ENCODE measurements at places on chromosomes 2 and 18.

- no peak for DNase-seq
Observed at GRCh38 chr2:191864628-191865374, 17.9 kb upstream of the CAVIN2 start.

- no peak for DNase-seq
Observed at GRCh38 chr2:17124575-17125318, 393.5 kb downstream of the RAD51AP2 start.

- DNase-seq = no peak
Observed at GRCh38 chr2:96256611-96257113, 9.1 kb downstream of the TMEM127 start.

- DNase-seq = no peak
Observed at GRCh38 chr2:53670331-53670730, 97.3 kb upstream of the CHAC2 start.

GRCh38 chr18:47175283-47175897 lies 774 bp downstream of the IER3IP1 start:
- no peak for DNase-seq

- no peak for DNase-seq
Observed at GRCh38 chr2:236671896-236672562, 102.4 kb downstream of the ACKR3 start.

DNA sequence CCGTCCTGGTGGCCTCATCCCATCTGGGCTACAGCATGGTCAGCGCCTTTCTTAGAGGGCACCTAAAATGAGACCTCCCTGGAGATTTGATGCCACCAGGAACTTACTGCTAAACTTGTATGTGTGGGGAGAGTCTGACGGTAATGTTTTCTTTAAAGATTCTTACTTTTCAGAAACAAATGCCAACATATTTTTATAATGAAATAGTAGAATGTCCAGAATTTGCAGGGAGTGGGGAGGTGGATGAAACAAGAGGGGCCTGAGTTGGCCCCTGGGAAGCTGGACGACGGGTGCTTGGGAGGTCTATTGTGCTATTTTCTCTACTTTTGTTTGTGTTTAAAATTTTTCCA lies 118.8 kb upstream of the CTDP1 start:
- DNase-seq = no peak

GRCh38 chr2:110731064-110731463 lies 1.3 kb upstream of the ACOXL start:
- DNase-seq = no peak

GRCh38 chr2:160928854-160929301 lies 231.3 kb upstream of the TANK start:
- no peak for DNase-seq

GRCh38 chr2:95166065-95166763 lies 605 bp downstream of the ZNF2 start:
- DNase-seq = no peak

GRCh38 chr2:101638181-101638711 lies 59.3 kb upstream of the MAP4K4 start:
- DNase-seq = no peak

DNA sequence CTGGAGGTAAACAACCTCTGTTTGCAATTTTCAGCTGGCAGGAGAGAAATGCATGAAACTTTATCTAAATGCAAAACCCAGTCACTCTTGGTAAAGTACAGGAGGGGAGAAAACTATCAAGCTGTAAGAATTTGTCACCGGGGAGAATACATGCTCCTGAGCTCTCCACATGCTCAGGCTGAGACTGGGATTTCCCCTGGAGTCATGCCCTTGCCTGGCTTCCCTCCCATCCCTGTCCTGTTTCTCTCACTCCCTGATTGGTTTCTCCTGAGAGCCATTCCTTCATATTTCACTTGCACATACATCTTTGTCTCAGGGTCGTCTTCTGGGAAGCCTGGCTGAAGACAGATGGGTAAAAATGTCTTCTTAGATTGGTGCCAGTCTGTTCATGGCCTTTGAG lies 52.9 kb upstream of the SPATS2L start:
- no peak for DNase-seq

DNA sequence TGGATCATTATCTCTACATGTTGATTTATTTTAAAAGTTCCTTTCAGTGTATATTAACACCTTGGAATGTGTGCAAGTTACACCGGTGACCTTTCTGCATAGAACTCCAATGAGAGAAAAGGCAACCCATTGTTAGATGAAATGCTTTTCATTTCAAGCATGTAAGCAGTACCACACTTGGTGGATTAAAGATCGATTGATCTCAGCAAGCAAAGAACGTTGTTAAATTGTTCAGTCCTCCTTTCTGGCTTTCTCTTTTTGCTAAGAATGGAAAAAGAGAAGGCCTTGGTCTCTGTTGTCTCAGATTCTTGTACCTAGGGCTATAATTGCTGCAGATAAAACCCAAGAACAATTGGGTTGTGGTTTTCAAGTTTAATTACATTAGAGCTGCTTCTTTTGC lies 843.0 kb downstream of the DPP10 start:
- DNase-seq = no peak

GRCh38 chr2:84526562-84526961 lies 10.3 kb downstream of the DNAH6 start:
- no peak for DNase-seq

GRCh38 chr18:37716106-37716735 lies 150.6 kb upstream of the CELF4 start:
- no peak for DNase-seq

DNA sequence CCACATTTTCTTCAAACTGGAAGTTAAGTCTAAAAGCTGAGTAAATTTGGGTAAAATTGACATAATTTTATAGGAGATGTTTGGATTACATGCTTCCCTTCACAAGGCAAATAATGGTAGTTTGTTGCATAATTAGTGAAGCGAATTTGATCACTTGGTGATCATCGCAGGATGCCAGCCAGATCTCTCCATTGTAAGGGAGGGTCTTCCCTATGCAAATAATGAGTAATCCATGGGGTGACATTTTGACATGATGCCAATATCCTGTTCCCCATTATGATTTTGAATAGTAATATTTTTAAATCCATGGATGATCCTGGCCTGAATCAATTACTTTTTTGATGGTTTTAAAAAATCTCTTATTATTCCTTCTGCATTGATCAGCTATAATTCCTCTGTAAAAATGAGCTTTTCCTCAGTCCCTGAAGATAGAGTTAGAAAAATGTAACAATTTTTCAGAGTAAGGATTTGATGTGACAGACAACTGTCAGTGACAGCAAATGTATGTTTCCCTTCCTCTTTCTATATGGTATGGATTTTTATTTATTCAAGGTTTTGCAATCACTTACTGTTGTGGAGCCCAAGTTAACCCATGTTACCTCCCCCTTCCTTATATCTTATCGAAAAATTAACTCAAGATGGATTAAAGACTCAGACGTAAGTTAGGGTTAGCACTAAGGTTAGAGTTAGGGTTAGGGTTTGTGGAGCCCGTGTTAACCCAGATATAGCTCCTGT lies 21.4 kb downstream of the CCL20 start:
- DNase-seq = no peak

GRCh38 chr2:144666032-144666431 lies 146.1 kb upstream of the ZEB2 start:
- no peak for DNase-seq

- no peak for DNase-seq
Observed at GRCh38 chr2:111111101-111111755, 9.5 kb upstream of the BCL2L11 start.

DNA sequence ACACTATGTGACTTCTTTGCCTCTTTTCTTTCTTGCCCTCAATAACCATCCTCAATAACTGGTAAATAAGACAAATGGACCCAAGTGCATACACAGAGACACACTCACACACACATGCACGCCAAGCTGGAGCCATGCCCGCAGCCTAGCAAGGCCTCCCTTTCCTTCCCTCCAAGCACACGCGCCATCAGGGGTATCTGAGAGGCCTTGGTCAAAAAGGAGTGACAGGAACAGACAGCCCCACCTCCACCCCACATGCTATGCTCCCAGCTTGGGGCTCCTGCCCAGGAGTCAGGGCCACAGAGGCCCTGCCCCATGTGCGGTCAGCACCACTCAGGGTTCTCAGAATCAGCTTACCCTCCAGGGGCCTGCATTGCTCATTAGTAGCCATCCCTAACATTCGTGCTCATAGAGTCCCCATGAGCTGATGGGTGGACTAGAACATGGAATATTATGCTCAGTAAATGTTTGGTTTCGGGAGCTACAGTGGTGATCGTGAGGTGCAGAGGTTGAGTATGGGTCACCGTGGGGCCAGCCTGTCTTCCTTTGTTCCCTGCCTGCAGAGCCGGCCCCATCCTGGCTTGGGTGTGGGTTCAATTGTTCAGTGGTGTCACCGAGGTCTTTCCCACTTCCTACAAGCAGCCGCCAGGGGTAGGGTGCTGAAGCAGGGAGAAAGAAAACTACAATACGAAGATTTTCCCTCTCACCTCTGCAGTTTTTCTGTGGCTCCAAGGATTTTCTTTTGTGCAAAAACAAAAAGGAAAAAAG lies 158.2 kb upstream of the RAB12 start:
- no peak for DNase-seq

DNA sequence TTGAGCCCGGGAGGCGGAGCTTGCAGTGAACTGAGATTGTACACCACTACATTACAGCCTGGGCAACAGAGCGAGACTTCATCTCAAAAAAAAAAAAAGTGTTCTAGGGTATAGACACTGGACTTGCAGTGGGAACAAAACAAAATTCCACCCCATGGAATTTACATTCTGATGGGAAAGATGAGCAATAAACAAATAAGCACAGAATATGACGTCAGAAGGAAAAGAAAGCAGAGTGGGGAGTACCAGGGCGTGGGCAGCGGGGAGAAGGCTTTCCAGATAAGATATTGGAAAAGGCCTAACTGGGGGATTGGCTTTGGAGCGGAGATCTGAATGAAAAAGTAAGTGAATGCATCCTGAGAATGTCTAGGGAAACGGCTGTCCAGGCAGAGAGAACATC lies 17.6 kb downstream of the NPPC start:
- DNase-seq = no peak

DNA sequence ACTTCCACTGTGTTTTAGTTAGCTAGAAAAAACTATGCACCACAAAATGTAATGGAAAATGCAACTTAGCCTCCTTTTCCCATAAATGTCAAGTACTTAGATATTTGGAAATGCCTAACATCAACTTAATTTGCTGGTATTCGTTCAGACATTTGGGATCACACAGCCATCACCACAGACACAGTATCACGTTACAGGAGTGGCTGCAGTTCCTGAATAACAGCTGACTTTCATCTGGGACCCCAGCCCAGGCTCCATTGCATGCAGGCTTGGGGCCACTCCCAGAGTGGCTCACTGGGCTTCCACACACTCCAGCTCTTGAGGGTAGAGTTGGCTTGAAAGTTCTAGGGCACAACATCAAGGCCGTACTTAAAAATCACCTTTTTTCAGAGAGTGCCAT lies 9.3 kb downstream of the TMEM182 start:
- no peak for DNase-seq

DNA sequence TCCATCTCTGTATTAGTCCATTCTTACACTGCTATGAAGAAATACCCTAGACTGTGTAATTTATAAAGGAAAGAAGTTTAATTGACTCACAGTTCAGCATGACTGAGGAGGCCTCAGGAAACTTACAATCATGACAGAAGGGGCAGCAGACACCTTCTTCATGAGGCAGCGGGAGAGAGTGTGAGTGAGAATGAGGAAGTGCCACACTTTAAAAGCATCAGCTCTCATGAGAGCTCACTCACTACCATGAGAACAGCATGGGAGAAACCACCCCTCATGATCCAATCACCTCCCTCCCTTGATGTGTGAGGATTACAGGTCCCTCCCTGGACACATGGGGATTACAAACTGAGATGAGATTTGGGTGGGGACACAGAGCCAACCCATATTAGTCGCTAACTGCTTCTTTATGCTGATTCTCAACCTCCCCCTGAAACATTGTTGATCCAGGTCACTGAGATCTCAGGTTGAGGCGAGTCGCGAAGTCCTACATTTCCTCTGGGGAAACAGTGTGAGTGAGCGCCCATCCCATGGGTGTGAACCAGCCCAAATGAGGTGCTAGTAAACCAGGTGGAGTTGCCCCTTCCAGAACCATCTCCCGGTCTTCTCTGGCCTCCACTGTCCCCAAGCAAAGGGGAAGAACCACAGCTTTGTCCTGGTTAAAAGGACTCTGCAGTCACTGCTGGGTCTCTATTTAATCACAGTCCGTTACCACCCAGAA lies 123.8 kb downstream of the CAPN13 start:
- DNase-seq = no peak

DNA sequence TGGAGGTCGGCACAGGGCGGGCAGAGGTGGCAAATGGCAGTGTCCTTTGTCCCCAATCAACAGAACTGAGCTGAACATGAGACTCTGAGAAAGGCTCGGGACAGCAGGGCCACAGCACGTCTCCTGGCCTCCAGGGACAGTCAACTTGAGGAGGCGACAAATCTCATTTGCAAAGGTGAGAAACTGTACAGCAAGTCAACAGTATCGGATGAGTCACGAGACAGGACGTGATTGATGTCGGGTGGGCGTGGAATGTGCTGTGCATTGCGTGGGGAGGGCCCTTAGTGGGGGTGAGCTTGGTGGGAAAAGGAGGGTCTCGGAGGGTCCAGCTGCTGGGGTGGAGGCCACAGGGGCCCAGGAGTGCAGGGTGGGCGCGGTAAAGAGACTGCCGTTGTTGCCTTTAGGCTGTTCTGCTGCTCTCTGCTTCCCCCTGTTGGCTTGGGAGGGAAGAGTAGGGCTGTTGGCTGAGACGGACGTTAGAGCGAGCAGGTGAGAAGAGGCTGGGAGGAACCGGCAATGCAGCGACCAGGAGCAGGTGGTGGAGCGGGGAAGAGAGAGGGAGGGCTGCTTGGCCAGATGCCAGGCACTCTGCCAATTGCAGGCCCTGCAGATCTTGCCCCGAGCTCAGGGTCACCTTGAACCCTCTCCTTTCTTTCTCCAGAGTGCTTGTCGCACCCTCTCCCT lies 164.3 kb downstream of the BCL2 start:
- DNase-seq = peak; percentile 37

DNA sequence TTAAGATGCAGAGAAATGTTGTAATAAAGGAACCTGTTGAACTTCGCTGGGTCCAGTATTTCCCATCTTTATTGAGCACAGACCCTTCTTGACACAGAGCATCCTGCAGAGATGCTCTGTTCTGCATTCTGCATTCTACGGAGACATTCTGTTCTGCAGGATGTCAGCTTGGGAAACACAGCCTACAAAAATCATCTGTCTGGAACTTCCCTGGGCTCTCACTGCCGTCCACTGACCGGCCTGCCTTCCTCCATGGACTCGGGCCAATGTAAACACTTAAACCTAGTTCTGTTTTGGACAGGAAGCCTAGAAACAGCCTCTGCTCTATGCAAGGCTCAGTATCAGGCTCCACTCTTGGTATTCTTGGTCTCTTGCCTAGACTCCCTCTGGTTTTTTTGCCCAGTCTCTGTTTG lies 90.0 kb upstream of the PPP1CB start:
- DNase-seq = no peak

- DNase-seq = no peak
Observed at GRCh38 chr2:241149675-241149924, 328 bp upstream of the PASK start.

- no peak for DNase-seq
Observed at GRCh38 chr18:27138079-27138478, 47.0 kb downstream of the CHST9 start.

- DNase-seq = no peak
Observed at GRCh38 chr2:179726461-179727180, 134.8 kb downstream of the ZNF385B start.

GRCh38 chr2:74690571-74690970 lies 36.5 kb downstream of the SEMA4F start:
- no peak for DNase-seq

- DNase-seq = no peak
Observed at GRCh38 chr2:143841935-143842334, 678.0 kb downstream of the ZEB2 start.

- DNase-seq = no peak
Observed at GRCh38 chr2:238466243-238466756, 39.6 kb downstream of the ASB1 start.
